ENCODE measurements at places on chromosomes 1 and 21.

- DNase-seq: peak; percentile 90
These were observed 380.5 kb upstream of the CAMK1G start for GRCh38 chr1:209202830-209203532.

- DNase-seq: no peak
These were observed 66.6 kb downstream of the IFI44 start for GRCh38 chr1:78716186-78716585.

DNA sequence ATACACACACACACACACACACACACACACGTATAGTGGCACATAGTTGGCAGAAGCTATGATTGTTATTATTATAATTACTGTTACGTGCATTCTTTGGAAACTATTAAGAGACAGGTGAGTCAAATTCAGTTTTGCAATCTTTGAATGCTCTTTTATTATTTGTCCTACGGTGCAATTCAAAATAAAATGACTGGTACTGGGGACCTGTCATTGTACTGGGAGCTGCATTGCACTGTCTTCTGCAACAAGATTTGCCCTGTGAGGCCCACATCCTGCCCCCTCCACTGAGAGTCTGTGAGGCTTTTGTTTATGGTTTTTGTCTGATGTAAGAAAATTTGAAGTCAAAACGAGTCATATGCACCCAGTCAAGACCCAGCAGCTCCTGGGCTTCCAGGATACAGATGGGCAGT, 1.9 kb downstream of the LY9 start:
- no peak for DNase-seq

DNA sequence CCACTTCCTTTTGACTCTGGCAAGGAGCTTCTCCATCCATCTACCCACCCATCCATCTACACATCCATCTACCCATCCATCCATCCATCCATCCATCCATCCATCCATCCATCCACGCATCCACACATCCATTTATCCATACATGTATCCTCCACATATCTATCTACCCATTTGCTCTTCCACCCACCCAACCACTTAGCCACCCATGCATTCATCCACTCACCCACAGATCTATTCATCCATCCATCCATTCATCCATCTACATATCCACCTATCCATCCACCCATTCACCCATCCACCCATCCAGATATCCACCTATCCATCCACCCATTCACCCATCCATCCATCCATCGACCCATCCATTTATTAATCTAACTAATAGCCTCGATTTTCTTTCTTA, 23.0 kb upstream of the KANK4 start:
- no peak for DNase-seq

- DNase-seq: no peak
These were observed 35.5 kb upstream of the PARP1 start for GRCh38 chr1:226443439-226443838.

DNA sequence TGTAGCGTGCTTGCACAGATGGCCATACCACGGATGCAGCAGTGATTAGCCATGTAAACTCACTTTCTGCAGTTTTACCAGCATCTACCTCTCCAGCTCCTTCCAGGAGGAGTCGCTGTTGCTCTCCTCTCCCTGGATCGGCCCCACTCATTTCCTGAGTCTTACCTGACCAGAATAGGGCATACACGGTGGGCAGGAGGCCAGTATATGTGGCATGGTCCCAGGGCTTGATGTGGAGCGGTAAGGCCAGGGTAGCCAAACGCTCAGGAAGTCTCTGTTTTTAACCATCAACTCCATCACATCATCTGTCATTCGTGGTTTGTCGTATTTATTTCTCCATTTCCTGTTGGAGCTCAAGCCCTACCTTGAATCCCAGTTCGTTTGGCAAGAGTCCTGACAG, 163.4 kb upstream of the USP24 start:
- no peak for DNase-seq

GRCh38 chr1:60942291-60942690, 140.1 kb upstream of the NFIA start:
- no peak for DNase-seq

DNA sequence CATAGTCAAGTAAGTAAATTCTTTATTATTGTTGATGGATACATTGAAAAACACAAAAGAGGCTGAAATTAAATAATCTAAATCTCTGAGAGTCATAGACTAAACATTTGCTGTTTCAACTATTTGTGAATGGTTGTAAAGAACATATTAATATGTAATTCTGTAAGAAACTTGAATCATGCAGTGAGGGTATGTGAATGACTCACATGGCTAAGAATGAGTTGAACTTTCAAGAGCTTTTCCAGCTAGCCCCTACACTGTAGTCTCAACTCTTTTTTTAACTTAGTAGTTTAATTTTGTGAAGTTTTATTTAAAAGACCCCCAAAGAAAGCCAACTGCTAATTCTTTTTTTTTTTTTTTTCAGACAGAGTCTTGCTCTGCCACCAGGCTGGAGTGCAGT, 588.1 kb downstream of the DPYD start:
- DNase-seq: no peak

GRCh38 chr1:74549932-74550331, 37.5 kb upstream of the LRRC53 start:
- DNase-seq: no peak

DNA sequence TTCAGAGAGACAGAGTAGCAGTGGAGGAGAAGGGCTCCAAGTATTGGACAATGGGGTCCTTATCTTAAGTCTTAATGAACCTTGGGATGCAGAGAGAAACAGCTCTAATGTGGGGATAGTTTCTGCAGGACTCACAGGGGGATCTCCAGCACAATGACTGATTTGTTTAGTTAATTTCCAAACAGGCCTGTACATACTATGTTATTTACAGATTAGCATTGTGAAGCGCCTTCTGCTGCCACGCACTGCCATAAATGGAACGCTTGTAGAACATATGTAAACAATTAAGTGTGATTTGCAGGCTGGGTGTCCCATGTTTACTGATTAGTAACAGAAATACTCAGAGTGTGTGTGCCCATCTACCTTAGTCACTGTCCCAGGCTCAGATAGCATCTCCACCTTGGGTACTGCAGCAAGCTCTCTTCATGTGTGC, 56.1 kb downstream of the NTPCR start:
- peak; percentile 55 for DNase-seq

DNA sequence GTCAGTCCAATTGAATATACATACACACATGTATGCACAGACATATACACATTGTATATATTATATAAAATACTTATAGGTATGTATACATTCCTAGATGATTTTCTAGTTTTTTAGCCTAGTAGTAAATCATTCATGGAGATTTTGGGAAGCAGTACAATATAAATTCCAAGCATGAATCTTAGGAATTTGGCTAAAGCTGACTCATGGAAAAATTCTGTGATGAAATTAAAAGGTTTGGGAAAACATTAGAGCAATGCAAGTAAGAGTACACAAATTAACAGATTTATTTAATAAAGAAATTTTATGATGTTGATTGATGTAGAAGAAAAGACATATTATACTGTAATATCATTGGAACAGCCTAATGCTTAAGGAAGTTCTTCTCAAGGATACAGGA, 43.7 kb upstream of the PTGFR start:
- DNase-seq: no peak

DNA sequence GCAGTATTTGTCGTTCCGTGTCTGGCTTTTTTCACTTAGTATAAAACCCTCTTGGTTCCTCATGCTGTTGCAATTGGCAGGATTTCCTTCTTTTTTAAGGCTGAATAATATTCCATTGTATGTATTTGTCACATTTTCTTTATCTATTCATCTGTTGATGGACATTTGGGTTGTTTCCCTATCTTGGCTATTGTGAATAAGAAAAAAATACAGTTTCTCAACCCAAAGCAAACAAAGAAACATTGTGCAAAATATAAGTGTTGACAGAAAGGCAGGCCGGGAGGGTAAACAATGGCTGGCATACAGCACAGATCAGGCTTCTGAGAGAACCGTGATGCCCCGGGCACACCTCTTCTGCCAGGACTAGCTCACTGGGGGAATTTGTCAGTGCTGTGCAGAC, 26.9 kb downstream of the NENF start:
- DNase-seq: no peak

GRCh38 chr1:229661897-229662296, 35.9 kb downstream of the URB2 start:
- no peak for DNase-seq
